ENCODE measurements at places on chromosomes 2 and 18.

DNA sequence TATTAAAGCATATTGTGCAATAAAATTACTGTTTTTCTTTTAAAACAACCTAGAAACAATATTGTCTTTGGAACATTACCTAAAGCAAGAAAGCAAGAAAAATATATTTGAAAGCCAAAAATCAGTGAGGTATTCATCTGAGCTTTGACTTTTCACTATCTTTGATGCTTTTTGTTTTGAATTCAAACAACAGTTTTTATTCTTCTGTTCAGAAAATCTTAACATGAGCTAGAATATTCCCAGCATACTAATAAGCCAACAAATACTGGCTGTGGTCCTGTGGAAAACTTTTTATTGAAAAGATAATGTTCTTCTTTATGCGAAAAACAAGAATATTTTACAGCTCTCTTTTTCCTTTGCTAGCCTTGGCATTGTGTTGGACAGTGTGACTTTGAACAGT is 19.8 kb downstream of the FAM171B start:
- no peak for DNase-seq

DNA sequence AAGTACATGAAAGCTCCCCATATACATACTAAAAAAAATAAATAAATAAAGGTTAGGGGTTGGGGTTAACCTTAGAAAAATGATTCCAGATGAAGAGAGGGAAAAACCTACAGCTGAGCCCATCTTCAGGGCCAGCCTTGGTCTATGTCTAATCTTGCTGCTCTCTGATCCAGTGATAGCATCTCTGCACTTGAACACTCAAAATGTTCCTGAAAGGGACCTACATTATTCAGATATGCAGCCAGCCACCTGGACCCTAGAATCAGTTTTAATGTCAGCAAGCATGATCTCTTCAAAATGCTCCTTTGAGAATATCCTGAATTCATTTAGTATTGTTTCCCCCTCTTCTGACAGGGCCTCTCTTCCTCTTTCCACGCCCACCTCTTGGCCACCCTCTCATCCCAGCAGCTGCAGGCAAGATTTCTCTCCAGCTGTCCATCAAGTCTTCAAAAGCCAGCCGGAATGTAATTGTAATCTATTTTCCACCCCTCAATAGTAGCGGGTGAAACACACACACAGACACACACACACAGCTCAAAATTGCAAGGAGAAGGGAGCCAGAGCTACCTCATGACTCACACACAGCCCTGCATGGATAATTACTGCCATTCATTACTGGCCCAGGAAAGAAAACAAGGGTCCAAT is 135.5 kb downstream of the MYO3B start:
- peak; percentile 74 for DNase-seq

GRCh38 chr2:209458008-209458979 is 34.4 kb downstream of the MAP2 start:
- no peak for DNase-seq

GRCh38 chr18:79606621-79607331 is 72.8 kb upstream of the CTDP1 start:
- no peak for DNase-seq

GRCh38 chr18:77044866-77045664 is 87.5 kb downstream of the MBP start:
- DNase-seq, result no peak

GRCh38 chr2:172090044-172090961 is 5.0 kb downstream of the DLX1 start:
- DNase-seq, result no peak

DNA sequence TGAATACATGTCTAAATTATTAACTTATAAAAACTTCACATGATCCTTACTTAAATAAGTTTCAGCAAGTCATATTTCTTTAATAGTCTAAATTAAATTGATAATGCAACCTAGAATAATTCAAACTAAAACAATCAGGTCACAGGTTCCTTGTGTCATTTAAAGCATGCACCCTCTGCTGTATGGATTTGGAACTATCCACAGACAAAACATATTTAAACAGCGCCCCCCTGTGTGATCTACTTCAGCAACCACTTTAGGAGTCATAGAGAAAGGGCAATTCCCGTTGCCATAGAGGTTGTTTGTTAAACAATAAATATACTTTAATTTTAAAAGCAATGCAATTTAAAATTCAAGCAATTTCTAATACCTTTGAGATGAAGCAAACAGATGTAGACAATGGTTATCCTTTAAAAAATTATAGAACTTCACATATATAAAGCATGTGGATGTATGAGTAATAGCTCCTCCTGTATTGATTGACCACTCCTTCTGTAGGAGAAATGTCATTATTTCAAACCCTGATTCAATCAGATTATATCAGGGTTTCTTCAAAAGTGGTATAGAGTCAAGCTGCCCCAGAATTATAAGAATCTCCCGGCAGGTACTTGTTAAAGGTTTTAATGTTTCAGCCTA is 21.2 kb downstream of the GRB14 start:
- no peak for DNase-seq

- no peak for DNase-seq
Measured at GRCh38 chr18:41732356-41732755, 222.7 kb upstream of the PIK3C3 start.

DNA sequence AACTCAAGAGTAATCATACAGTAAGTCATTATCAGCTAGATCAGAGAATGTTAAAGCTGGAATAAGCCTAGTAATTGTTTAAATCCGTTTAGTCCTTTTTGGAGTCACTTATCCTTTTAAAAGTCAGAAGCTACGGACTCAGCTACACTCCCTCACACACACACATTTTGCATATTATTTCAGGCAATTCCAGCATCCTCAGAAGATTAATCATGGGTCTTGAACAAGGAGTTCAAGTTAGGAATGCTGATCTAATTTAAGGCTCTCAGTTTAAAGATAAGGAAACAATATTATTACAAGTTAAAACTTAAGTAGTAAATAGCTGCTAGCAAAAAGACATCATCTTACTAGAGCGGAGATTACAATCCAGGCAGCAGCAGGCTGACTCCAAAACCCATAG is 74.3 kb downstream of the GTF3C3 start:
- no peak for DNase-seq

DNA sequence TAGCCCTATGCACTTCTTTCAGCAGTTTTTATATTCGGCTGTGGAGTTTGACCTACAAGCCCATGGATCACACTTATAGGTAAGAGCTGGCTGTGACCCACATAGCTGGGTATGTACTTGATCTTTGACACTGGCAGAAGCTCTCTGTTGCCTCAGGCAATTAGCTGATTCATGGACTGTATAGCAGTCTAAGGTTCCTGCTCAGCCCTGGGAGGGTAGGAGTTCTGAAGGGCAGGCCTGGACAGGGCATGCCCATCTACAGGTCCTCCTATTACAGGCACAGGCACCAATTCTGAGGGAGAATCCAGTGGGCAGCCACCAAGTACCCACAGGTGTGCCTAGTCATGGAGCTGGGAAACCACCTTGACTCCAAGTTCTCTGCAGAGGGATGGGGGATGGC is 301.8 kb upstream of the GALNT5 start:
- no peak for DNase-seq

DNA sequence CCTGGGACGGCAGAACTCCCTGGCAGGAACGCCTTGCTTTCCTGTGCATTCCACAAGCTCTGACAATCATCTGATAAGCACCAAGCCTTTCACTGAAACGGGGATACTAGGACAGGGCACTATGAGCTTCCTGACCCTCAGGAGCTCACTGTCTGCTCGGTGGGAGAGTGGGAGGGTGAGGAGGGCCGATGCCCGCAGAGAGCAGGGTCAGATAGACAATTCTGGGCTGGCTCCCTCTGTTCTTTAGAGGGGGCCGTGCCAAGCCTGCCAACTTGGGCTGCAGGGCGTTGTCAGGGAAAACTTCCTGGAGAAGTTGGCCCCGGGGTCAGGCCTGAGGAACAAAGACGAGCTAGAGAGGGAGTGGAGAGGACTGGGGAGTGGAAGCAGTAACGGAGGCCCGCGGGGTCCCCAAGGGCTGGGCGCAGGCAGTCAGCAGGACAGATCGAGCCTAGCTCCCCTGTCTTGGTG is 82.0 kb downstream of the CTAGE1 start:
- no peak for DNase-seq

DNA sequence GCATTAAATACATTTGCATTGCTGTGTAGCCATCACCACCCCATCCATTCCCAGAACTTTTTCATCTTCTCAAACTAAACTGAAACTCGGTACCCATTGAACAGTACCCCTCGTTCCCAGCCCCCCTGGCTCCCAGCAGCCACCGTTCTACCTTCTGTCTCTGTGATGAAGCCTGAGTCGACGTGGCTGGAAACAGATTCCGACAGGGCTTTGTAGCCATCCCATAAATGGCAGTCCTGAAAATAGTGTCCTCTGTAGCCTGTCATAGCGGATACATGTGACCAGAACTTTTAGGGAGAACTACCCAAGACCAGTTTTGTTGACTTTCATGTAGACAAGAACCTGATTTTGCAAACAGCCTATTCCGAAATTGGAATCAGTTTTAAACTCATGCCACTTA is 59.1 kb downstream of the TSHZ1 start:
- no peak for DNase-seq

DNA sequence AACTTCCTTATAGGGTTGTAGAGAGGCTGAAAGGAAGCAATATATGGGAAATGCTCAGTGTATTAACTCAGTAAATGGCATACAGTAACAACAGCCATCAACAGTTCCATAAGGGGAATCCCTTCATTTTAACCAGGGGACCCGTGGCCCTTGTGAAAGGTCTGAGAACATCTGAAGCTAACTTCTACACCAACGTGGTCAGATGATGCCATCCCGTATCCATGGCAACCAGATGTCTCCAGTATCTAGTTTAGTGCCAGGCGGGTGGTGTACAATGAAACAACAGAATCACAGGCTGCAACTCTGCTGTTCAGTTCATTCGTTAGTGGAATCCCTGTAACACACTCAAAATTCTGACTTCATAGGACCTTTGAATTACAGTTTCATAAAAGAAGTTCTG is 162.3 kb downstream of the TGIF1 start:
- DNase-seq, result no peak

GRCh38 chr2:237062585-237062984 is 23.1 kb upstream of the COPS8 start:
- DNase-seq, result no peak

DNA sequence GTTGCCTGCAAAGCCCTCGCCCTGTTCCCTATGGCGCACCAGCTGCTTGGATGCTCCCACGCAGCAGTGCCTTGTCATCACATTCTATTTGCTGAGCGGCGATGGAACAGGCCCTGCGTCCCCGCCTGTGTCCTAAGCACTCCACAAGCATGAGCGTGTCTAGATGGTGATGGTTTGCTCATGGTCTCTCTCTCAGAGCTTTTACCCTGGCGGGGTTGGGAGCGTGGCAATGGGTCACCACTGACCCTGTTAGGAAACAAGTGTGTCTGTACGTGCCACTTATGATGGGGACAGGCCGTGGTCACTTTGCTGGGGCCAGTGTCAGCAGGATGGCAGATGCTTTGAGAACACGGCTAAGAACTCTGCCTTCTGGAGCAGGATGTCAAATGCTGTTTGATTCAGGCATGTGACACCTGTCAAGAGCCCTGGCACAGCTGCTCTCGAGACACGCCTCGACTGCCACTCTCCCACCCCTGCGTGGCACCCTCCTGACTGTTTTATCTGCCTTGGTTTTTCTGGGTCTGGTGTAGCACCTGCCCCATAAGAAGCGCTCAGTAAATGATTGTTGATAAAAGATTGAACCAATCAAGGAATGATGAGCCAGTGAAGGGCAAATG is 44.2 kb downstream of the RRM2 start:
- DNase-seq, result peak; percentile 57

DNA sequence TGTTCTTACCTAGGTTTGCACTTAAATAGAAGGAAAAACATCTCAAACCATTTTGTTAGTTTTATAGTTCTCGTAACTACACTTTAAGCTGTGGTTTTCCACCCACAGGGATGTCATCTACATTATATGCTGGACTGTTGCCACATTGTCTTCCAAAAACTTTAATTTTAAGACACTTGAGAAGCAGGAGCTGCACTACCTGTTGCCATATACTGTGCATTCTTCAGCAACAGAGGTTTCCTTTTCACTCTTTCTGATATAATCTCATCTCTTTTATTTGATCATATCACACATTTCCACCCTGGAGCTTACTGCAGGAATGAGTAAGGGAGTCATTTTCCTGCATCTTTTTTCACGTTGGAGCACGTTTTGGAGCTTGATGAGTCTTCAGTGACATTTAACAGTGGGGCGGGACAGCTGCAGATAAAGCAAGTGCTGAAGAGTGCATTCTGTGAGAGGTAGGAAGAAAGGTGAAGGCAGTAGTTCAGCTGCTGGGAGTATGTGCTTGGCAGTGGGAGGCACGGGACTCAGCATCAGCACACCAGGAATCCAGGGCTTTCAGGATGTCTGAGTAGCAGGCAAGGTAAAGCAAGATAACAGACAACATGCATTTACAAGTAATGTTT is 3.8 kb downstream of the LIMS1 start:
- DNase-seq, result no peak

DNA sequence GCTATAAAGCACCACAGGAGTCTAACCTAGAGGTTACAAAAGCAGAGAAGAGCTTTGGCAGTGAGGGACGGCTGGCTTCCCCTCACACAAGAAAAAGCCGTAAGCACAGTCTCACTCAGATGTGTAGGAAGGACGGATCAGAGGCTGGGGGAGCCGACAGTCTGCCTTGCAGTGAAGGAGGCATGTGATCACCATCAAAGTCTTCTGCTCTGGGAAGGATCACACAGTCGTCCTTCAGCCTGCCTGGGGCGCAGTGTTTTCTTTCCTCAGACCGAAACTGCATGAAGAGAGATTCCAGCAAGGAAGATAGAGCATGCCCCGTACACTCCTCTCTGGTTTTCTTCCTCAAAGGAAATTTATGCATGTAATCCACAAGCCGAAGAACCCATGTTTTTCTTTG is 24.1 kb downstream of the GATA6 start:
- no peak for DNase-seq

DNA sequence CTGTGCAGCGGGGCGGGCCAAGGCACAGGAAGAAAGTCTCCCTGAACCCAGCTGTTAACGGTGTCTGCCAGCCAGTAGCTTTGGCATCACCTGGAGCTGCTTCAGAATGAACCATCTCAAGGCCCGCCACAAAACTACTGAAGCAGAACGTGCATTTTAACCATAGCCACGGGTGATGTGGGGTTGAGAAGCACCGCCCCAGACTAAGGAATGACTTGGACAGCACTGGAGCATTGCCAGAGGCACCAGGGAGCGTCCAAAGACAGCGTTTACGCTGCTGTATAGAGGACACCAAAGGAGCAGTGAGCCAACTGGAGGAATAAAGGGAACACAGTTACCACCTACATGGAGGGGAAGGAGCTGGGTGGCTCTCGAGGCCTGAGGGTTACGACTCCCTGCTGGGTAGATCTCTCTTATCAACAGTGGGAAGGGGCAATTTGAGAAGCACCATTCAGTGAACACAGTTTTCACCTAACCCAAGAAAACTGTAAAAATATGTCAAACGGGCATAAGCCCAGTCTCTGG is 28.4 kb upstream of the LONRF2 start:
- no peak for DNase-seq

GRCh38 chr2:238914648-238915015 is 66.7 kb downstream of the TWIST2 start:
- DNase-seq, result no peak
